Renal pelvis (tissue), 12 donors: ENCODE measurements at places on chromosomes 2 and 18. TPM values are rescaled to one million over a fixed set of nuclear protein-coding genes. Genes with fewer than 3 reads are reported as not detected.

GRCh38 chr2:168155680-168156079 is 91.7 kb downstream of the STK39 start:
- DNase-seq, result no peak

DNA sequence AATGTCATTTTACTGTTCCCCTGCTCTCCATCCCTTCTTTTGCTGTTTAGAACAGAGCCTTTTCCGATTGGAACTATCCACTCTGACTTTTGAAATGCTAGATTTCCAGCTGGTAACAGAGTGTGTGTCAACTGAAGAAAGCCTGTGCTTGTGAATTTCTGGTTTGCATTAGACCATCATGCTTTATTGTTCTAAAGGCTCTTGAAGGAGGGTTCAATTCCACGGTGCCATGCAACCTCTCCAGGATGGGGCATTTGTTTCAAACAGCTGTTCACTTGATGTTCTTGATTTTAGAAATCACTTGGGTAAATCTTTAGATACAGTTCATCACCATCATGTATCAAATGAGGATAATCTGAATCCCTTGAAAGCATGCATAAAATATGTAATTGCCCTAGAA is 156.7 kb downstream of the QPCT start:
- no peak for DNase-seq

DNA sequence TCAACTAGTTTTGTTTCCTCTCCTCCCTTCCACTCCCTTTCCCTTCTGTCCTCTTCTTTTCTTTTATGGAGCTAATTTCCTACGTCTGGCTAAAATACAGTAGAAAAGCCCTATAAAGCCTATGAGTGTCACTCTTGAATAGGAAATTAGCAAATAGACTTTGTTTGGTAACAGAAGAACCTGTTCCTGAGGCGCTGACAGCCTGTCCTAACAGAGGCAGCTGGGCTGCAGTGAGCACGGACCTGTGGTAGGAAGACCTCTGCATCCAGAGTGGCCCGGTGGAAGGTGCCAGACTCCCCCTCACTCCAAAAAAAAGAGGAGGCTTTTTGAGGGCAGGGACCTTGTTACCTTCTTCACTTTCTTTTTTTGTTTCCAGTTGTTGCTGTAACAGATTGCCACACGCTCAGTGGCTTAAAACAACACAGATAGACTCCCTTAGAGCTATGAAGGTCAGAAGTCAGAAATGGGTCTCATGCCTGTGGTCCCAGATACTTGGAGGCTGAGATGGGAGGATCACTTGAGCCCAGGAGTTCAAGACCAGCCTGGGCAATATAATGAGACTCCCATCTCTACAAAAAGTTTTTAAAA is 81.2 kb upstream of the TXNDC2 start:
- no peak for DNase-seq

The ABCG8 gene
- 0.84 TPM for polyA plus RNA-seq

The KRTCAP3 gene
- polyA plus RNA-seq, result 10.6 TPM

DNA sequence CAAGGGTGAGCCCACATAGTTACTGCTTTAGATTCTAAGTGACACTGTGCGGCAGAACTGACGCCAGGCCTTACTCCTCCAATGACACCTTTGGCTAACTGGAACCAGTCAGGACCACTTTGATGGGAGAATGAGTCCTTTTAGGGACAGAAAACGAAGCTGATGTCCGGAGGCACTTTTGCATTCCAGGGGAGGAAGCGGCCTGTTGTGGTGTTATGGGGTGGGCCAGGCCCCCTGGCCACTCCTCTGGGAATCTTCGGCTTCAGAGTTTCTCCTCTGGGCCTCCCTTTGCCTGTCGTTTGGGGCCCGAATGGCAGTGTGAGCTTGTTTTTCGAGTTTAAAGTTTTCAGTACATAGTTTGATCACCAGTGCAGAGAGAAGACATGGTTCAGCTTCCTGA is 65.9 kb downstream of the MBP start:
- DNase-seq, result no peak

The ERFE gene
- 8.1 TPM for polyA plus RNA-seq

- no peak for DNase-seq
These were observed 5.0 kb downstream of the KCTD1 start for GRCh38 chr18:26543373-26543772.

DNA sequence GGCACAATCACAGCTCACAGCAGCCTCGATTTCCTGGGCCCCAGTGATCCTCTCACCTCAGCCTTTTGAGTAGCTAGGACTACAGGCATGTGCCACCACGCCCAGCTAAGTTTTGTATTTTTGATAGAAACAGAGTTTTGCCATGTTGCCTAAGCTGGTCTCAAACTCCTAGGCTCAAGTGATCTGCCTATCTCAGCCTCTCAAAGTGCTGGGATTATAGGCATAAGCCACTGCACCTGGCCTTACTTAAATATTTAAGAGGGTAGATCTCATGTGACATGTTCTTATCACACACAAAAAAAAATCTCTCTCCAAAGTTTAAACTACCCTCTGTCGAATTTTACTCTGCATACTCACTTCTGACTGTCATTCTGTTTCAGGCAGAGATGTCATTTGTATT is 75.4 kb upstream of the CHRNA1 start:
- no peak for DNase-seq

- DNase-seq, result peak; percentile 15
These were observed 191.0 kb downstream of the GRB14 start for GRCh38 chr2:164430166-164430783.
